Upper lobe of left lung (tissue), 6 donors: ENCODE measurements at places on chromosomes 3 and 15. TPM values are rescaled to one million over a fixed set of nuclear protein-coding genes. Genes with fewer than 3 reads are reported as not detected.

GRCh38 chr15:95604634-95605036, 725.9 kb upstream of the NR2F2 start:
- H3K4me3 ChIP-seq = no peak overlapping the region
- H3K4me1 ChIP-seq = no peaks in the 10 kb centered on the region
- H3K27ac ChIP-seq = no peak overlapping the region
- H3K36me3 ChIP-seq = no peaks in the 10 kb centered on the region

GRCh38 chr15:39896846-39897245, 23.2 kb downstream of the GPR176 start:
- H3K4me1 ChIP-seq = no peaks in the 10 kb centered on the region
- no peaks in the 10 kb centered on the region for H3K27me3 ChIP-seq
- no peak overlapping the region for H3K27ac ChIP-seq
- no peaks in the 10 kb centered on the region for H3K36me3 ChIP-seq
- H3K4me3 ChIP-seq = no peak overlapping the region

GRCh38 chr3:124815781-124816180, 71.4 kb downstream of the ITGB5 start:
- peaks cover 25% of the 10 kb centered on the region for H3K4me1 ChIP-seq
- DNase-seq = no peak
- no peak overlapping the region for H3K27ac ChIP-seq
- H3K4me3 ChIP-seq = no peak overlapping the region
- H3K27me3 ChIP-seq = no peaks in the 10 kb centered on the region

DNA sequence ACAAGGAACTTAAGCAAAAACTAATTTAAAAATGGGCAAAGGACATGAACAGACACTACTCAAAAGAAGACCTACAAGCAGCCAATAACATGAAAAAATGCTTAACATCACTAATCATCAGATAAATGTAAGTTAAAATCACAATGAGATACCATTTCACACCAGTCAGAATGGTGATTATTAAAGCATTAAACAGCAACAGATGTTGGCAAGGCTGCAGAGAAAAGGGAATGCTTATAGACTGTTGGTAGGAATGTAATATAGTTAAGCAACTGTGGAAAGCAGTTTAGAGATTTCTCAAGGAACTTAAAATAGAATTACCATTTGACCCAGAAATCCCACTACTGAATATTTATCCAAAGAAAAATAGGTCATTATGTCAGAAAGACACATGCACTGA, 482.2 kb downstream of the SQOR start:
- H3K36me3 ChIP-seq = no peaks in the 10 kb centered on the region
- no peak overlapping the region for H3K27ac ChIP-seq
- DNase-seq = no peak
- H3K4me1 ChIP-seq = no peaks in the 10 kb centered on the region
- H3K4me3 ChIP-seq = no peak overlapping the region

Gene COL7A1
- total RNA-seq = 6.1 TPM

GRCh38 chr3:21934591-21934990, 183.6 kb upstream of the ZNF385D start:
- no peak for DNase-seq
- no peaks in the 10 kb centered on the region for H3K36me3 ChIP-seq
- no peak overlapping the region for H3K27ac ChIP-seq
- no peak overlapping the region for H3K4me3 ChIP-seq
- no peaks in the 10 kb centered on the region for H3K4me1 ChIP-seq
- no peaks in the 10 kb centered on the region for H3K27me3 ChIP-seq

Gene SPINK8
- total RNA-seq = not detected

DNA sequence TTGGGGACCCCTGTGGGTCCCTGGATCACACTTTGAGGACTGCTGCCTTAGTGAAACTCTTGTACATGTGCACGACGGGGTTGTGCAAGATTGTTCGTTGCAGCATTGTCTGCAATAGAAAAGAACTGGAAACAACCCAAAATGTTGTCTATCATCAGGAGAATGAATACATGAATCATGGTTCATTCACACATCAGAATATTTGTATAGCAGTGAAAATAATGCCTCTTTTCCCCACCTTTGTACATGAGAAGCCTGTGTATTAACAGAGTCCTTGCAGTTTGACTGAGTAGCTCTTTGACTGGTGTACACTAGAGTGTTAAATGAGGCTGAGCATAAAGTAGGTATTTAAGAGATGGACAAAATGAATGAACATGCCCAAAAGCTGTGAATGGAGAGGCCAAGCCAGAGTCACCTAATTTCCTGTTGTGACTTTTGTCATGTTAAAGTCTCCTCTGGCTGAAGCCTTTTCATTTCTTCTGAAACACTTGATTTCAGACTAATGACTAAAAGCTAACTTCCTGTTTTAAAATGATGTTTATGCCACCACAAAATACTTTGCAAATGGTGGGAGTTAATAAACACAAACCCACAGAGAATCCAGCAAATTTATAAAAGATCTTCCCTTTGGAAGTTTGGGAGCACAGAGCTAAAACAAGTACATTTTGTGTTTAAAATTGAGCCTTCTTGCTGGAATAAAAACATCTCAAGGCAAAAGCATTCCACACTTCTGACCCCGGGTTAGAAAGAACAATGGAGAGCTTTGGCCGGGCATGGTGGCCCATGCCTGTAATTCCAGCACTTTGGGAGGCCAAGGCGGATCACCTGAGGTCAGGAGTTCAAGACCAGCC, 20.6 kb upstream of the USP3 start:
- no peak overlapping the region for H3K4me3 ChIP-seq
- H3K36me3 ChIP-seq = no peaks in the 10 kb centered on the region
- peaks cover 52% of the 10 kb centered on the region for H3K4me1 ChIP-seq
- no peak for DNase-seq
- H3K27ac ChIP-seq = peak overlapping the region; percentile 42
- H3K27me3 ChIP-seq = no peaks in the 10 kb centered on the region

DNA sequence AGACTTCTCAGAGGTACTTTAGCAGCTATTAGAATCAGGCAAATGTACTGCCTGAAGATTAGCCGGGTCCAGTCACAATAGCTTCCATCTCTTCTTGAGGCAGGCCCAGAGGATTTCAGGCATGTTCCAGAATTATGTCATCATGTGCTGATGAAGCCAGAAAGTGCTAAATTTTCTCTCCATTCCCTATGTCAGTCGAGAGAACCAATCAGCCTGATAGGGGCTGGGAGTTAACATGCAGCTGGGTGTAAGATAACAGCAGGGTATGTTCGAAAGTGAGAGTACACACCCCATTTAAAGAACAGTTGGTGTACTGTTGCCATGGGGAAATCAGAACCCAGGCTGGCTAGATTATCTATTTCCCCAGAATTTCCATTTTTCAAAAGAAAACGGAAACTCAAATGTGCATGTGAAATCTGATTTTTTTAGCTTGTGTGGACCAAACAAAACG, 48.7 kb downstream of the MYH15 start:
- no peaks in the 10 kb centered on the region for H3K4me1 ChIP-seq
- no peak overlapping the region for H3K27ac ChIP-seq
- no peaks in the 10 kb centered on the region for H3K27me3 ChIP-seq

- no peak for DNase-seq
- no peaks in the 10 kb centered on the region for H3K27me3 ChIP-seq
- H3K36me3 ChIP-seq = peaks cover 15% of the 10 kb centered on the region
- H3K27ac ChIP-seq = no peak overlapping the region
- H3K4me1 ChIP-seq = peaks cover 13% of the 10 kb centered on the region
These were observed 32.2 kb downstream of the CD276 start for GRCh38 chr15:73716417-73716816.

Gene CHST2
- total RNA-seq = 12.8 TPM

DNA sequence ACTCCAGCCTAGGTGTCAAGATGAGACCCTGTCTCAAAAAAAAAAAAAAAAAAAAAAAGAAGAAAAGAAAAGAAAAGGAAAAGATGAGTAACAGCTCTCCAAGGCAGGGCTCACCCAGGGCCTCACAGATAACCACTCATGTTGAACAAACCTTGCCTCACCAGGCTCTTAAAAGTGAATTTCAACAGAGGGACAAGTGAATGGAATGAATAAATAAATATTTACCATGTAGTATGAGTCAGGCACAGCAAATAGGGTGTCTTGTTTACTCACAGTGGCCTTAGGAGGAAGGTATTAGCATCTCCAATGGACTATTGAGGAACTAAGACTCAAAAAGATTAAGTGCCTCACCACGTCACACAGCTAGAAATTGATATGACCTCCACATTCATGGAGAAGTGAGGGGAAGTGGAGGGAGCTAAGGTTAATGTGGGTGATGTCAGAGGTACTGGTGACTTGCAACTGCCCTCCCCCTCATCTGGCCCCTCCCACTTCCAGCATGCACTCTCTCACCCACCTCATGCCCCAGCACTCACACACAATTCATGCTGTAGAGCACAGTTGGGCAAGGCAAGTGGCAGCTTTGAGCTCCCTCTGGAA, 255.5 kb downstream of the UACA start:
- peaks cover 54% of the 10 kb centered on the region for H3K4me1 ChIP-seq
- H3K27me3 ChIP-seq = no peaks in the 10 kb centered on the region
- no peaks in the 10 kb centered on the region for H3K36me3 ChIP-seq
- peak overlapping the region; percentile 72 for H3K27ac ChIP-seq

GRCh38 chr3:151362751-151363174, 21.8 kb downstream of the P2RY12 start:
- H3K36me3 ChIP-seq = no peaks in the 10 kb centered on the region
- no peak overlapping the region for H3K4me3 ChIP-seq
- no peaks in the 10 kb centered on the region for H3K4me1 ChIP-seq
- H3K27ac ChIP-seq = peak overlapping the region; percentile 32
- DNase-seq = no peak

DNA sequence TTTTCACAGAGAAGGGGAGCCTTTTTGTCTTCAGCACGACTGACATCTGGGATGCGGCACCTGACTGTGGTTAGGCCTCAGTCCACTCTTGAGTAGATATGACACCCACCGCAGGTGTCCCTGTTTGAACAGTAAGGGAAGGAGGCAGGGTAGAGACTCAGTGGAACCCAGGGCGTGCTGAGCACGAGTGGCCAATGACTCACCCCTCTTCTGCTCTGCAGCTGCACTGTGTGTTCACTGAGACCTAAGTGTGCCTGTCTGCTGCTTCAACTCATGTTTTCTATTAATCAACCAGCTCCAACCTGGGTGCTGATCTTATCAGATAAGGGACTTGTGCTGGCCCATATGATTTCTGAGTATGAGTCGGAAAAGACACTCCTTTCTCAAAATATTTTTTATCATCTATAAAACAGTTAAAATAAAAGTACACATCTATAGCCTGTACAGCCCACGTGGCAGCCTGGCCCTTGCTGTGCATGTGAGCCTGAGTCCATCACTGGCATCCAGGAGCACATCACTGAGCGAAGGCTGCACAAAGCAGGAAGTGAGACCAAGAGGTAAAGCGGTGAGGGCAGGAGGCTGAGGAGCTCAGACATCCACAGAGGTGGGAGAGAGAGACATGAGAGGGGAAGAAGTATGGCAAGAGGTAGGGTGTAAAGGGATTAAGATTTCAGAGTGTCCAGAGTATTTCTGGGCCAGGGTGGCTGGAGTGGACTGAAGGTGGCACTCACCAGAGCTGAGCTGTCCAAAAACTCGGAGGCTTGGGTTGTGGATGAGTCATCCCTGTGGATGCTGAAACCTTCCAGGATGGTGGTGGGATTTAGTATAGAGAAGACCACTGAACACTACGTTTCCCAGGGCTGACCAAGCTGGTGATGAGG, 49.2 kb downstream of the SLC41A3 start:
- DNase-seq = no peak
- H3K4me1 ChIP-seq = no peaks in the 10 kb centered on the region
- no peak overlapping the region for H3K27ac ChIP-seq
- H3K27me3 ChIP-seq = no peaks in the 10 kb centered on the region
- H3K36me3 ChIP-seq = peaks cover 18% of the 10 kb centered on the region

- no peaks in the 10 kb centered on the region for H3K27me3 ChIP-seq
- DNase-seq = no peak
- H3K36me3 ChIP-seq = no peaks in the 10 kb centered on the region
- no peak overlapping the region for H3K27ac ChIP-seq
- no peaks in the 10 kb centered on the region for H3K4me1 ChIP-seq
These were observed 93.3 kb upstream of the RAD18 start for GRCh38 chr3:9056581-9056980.

GRCh38 chr3:61595288-61595687, 33.9 kb downstream of the PTPRG start:
- peak overlapping the region; percentile 49 for H3K27ac ChIP-seq
- H3K4me3 ChIP-seq = no peak overlapping the region
- DNase-seq = no peak
- no peaks in the 10 kb centered on the region for H3K36me3 ChIP-seq
- no peaks in the 10 kb centered on the region for H3K27me3 ChIP-seq

- H3K27me3 ChIP-seq = no peaks in the 10 kb centered on the region
- no peaks in the 10 kb centered on the region for H3K4me1 ChIP-seq
- H3K27ac ChIP-seq = no peak overlapping the region
- no peak overlapping the region for H3K4me3 ChIP-seq
These were observed 24.0 kb upstream of the SPTSSB start for GRCh38 chr3:161395115-161396012.

DNA sequence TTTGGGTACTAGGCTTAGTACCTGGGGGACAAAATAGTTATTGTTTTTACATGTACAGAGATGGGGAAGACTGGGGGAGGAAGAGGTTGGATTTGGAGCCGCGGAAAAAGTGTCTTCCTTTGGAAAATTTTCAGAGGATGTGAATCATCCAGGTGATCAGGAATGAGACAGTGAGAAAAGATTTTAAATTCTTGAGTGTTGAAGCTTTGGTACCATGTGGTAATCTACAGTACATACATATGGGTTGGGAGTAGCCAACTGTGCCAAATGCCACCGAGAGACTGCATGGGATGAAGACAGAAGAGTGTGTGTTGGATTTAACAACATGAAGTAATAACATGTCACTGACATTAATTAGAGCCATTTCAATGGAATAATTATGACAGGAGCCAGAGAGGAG, 1238.2 kb downstream of the ROBO1 start:
- no peak overlapping the region for H3K27ac ChIP-seq
- H3K27me3 ChIP-seq = no peaks in the 10 kb centered on the region
- no peaks in the 10 kb centered on the region for H3K4me1 ChIP-seq
- DNase-seq = no peak
- no peaks in the 10 kb centered on the region for H3K36me3 ChIP-seq

GRCh38 chr3:55858302-55858701, 371.2 kb upstream of the WNT5A start:
- no peaks in the 10 kb centered on the region for H3K36me3 ChIP-seq
- no peak for DNase-seq

DNA sequence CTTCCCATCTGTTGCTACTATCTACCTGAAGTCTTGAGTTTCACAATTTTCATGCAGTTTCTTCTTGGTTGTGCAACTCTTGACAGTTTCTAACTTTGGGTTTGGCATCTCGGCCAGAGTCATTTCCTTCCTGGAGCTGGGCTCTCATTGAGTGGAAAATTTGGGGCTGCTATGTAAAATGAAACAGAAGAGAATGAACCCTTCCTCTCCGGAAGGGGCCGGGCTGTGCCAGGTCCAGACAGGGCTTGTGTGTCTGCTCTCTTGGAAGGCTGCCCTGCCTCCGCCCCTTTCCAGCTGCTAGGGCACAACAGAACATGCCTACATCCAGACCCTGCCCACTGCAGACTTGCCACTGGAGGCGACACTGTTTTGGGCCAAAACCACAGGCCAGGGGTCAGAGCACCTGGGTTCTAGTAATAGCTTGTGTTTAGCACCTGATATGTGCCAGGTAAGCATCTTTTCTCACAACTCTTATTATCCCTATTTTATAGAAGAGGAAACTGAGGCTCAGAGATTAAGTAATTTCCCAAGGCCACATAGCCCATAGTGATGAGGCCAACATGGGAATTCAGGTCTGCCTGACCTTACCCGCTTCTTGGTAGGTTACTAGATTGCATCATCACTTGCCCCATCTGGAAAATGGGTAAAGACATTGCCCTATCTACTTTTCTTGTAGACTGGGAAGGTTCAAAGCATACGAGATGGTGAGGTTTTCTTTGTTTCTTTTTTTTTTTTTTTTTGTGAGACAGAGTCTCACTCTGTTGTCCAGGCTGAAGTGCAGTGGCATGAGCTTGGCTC, 25.0 kb downstream of the IRAK2 start:
- H3K27ac ChIP-seq = peak overlapping the region; percentile 83
- H3K27me3 ChIP-seq = no peaks in the 10 kb centered on the region
- H3K4me1 ChIP-seq = peaks cover 83% of the 10 kb centered on the region
- H3K36me3 ChIP-seq = no peaks in the 10 kb centered on the region
- H3K4me3 ChIP-seq = no peak overlapping the region
